ENCODE measurements at places on chromosomes 6 and 20. TPM values are rescaled to one million over a fixed set of nuclear protein-coding genes. Genes with fewer than 3 reads are reported as not detected.

DNA sequence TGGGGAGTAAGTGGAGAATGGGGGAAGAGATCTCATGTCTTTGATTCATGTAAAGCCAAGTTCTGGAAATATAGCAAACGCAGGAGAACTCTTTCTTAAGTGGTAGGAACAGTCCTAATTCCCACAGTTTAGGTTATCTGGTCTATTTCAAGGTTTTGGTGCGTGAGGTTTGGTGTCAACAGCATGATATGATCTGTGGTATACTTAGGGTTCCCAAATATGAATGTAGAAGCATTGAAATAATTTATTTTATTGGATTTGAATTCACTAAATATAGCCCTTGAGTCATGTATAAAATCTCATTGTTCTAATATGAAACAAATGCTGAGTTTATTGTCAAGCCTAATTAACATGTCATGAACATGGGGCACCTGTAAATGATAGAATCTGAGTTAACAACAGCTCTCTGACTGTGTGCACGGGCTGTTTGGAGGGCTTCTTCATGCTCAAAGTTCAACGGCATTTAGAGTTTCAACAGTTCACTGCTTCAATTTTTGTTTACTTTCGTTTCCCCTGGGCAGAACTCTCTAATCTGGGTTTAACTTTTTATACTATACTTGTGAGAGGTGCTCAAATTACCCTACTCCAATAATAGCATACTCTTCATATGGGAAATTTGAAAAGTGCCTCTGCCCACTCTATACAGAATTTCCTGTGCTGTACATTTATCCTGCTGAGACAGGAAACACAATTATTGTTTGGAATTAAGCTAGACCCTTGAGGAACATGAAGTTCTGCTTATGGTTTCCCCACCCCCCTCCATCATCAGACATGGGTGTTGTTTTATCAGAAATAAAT, 236.3 kb upstream of the ZNF217 start:
- peak; percentile 61 for DNase-seq

- no peak for DNase-seq
Observed at GRCh38 chr6:20461576-20461975, 59.9 kb downstream of the E2F3 start.

- DNase-seq, result peak; percentile 37
Observed at GRCh38 chr6:110823146-110823545, 7.9 kb upstream of the CDK19 start.

DNA sequence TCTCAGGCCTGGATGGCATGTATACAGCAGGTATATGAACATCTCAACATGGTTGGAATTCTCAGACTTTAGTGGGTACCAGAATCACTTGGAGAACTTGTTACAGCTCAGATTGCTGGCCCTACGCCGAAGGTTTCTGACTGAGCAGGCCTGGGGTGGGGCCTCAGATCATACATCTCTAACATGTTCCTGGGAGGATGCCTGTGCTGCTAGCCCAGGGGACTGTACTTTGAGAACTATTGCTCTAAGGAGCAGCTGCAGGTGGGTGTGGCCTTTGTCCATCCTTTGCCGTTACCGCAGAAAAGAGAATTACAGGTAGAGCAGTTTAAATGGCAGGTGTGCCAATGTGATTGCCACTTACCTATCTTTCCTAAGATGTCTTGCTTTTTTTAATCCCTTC, 310.5 kb upstream of the JAG1 start:
- no peak for DNase-seq

DNA sequence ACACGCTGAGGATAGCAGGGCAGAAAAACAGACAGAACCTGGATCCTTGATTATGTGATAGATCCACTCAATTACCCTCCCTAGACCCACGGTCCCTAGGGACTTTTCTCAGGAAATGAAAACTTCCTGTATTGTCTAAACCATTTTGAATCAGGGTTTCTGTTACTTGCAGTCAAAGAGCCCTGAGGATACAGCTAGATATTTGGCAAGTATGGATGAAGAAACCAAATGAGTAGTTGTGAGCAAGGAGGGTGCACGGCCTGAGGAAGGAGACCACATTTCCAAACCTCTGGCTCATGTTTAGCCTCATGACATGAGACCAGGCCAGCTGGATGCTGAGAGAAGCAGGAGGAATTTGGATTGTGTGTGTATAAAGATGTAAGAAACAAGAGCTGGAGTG, 91.6 kb downstream of the MRPL14 start:
- no peak for DNase-seq

- no peak for DNase-seq
Observed at GRCh38 chr6:52227495-52227894, 16.8 kb downstream of the IL17F start.

DNA sequence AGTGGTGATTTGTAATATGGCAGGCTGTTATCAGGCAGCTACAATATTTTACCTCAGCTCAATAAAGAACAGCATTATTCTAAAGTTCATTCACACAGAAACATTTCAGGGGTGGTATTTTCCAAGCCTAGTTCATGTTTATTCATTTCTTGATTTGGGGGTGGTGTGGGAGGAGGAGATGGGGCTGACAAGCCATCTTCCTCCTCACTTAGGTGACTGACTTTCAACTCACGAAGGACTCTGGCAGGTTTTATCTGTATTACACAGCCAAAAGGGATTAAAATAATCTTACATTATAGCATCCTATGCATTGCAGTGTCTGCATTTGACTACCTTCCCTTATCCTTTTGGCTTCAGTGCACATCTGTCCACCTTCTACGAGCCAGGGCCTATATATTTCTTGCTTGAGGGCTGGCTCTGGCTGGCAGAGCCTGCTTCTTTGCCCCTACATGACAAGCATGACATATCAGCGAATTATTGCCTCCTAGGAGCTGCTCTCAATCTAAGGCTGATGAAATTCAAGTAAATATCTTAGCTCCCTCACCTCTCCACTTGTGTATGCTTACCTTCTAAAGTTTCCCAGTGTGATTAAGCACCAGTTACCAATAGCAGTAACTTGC, 20.0 kb downstream of the KHDRBS2 start:
- DNase-seq, result no peak

- DNase-seq, result no peak
Observed at GRCh38 chr6:166436195-166437139, 53.7 kb upstream of the MPC1 start.

DNA sequence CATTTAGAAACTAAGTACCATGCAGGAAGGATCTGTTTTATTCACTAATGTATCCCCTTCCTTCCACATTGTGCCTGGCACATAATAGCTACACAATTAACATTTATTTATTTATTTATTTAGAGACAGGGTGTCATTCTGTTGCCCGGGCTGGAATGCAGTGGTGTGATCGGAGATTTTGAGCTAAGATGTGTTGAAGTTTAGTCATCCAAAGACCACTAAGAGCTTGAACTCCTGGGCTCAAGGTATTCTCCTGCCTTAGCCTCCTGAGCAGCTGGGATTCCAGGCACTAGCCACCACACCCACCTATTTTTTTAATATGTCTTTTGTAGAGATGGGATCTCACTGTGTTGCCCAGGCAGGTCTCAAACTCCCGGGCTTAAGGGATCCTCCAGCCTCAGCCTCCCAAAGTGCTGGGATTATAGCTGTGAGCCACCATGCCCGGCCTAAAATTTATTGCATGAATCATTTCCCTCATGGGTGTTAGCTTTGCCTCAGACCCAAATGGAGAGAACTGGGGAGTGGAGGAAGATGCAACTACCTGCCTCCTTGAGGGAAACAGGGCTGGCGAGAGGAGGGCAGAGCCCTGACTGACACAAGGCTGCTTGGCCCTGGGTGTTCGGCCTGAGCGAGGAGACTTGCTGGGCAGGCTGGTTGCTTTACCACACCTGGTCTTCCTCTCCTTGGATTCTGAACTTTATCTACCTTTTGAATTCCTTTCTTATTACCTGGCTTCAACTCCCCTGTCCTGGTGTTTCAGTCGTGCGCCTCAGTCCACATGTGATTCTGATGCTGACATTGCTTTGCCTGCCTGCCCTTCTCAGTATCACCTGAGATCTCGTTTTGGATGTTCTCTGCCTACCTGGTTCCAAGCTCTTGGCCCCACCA, 1.7 kb upstream of the DYNLT1 start:
- DNase-seq, result no peak

- DNase-seq, result no peak
Observed at GRCh38 chr20:46396052-46396740, 10.2 kb downstream of the ELMO2 start.

DNA sequence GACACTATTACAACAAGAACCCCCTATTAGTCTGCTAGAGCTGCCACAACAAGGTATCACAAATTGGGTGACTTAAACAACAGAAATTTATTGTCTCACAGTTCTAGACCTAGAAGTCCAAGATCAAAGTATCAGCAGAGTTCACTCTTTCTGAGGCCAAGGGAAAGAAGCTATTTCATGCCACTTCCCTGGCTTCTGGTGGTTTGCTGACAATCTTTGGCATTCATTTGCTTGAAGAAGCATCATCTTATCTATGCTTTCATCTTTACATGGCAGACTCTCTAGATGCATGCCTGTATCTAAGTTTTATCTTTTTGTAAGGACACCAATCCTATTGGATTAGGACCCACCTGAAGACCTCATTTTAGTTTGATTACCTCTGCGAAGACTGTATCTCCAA, 296.8 kb upstream of the MARCKS start:
- no peak for DNase-seq

DNA sequence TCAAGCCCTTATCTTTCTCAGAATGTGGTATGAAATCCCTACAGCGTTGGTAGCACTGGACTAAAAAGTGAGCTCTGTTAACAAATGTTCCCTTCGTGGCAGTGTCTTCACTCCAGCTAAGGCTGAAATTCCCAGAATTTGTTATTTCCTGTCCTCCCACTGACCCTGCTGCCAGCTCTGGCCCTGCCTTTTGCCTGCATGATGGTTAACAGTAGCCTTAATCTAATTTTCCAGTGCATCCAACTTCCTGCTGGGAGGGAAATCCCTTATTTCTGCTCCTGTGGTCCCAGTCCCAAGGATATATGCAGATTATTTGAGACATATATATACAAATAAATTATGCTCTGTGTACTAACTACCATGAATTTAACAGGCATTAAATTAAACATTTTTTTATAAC, 157.2 kb upstream of the CARMIL1 start:
- peak; percentile 73 for DNase-seq

- no peak for DNase-seq
Observed at GRCh38 chr6:99602520-99603420, 3.9 kb upstream of the PRDM13 start.

DNA sequence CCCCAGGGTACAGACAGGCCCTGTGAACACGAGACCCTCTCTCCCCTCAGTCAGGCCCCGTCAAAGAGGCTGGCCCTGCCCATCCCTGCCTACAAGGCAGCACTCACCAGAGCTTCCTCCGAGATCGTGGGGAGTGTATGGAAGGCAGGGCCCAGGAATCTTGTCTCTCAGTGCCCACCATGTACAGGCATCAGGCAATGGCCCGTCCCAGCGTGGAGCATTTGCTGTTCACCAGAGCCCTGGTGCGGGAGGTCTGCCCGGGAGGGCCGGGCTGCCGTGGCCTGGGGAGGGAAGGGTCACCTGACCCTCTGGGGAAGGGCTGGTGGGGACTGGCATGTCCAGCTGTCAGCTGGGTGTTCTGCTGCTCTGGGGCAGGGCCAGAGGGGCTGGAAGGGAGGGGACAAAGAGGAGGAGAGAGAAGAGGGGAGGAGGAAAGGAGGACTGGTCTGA, at the start of gene IP6K3:
Gene IP6K3, minus strand, starts transcription at position 255 of the 450 bp plus-strand sequence. CDS start 11,429 bp downstream, outside the sequence.
- peak; percentile 85 for DNase-seq

DNA sequence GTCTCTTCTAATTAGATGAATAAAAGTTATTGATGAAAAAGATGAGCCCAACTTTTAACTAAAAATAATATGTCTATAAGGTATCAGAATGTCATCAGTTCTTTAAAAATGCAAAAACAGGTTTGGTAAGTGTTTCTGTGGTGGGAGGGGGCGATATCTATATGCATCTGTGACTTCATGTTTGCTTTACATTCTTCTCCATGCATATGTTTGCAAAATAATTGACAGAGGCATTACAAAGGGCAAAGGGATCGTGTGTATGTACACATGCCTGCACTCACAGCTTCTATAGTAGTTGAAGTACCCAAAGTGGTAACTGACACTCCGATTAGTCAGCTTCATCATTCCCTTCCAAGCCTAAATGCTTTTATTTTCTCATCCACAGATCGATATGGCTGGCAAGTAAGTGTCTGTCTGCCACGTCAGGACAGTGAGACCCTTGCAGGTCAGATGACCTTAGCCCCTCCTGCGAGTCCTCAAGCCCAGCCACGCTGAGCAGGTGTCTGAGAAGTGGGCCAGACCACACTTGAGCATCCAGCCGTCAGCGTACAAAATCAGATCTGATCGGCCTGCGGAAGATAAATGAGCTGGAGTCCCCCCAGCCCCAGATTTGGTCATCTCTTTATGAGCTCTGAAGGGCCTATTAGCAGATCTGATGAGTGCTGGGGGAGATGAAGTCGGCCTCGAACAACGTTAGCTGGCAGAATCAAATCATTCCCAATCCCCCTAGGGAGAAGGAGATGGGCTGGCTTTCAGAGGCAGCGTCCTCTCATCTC, 369.1 kb downstream of the MAFB start:
- peak; percentile 80 for DNase-seq

GRCh38 chr6:139407718-139408222, 33.3 kb upstream of the CITED2 start:
- DNase-seq, result no peak

GRCh38 chr6:30443657-30444450, 45.5 kb upstream of the HLA-E start:
- DNase-seq, result no peak

GRCh38 chr6:111070105-111071005, 16.9 kb upstream of the SLC16A10 start:
- no peak for DNase-seq

DNA sequence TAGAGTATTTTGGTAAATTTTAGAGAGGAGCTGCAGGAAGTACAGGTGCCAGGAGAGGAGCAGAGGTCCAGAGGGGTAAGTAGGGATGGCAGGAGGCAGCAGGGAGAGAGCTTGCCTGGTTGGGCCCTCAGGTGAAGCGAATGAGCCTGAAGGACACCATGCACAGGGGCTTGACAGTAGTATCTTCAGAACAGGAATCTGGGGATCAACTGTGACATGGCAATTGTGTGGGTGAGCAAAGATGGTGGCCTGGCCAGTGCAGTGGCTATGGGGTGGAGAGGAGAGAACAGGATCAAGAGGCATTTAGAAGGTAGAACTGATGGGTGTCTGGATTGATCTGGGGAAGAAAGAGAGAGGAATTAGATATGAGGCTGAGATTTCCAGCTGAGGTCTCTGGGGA, 68.7 kb upstream of the RNF24 start:
- DNase-seq, result no peak

The SLC35F1 gene
- 1.9 TPM for total RNA-seq

The HLA-DQA2 gene
- 0.13 TPM for total RNA-seq

The BCAS4 gene
- 4.0 TPM for total RNA-seq

The THBD gene
- 5.1 TPM for total RNA-seq

The CCN2 gene
- total RNA-seq, result 16.0 TPM

The SMLR1 gene
- total RNA-seq, result not detected

The STMND1 gene
- total RNA-seq, result not detected

The CCN5 gene
- 0.18 TPM for total RNA-seq

The XKR7 gene
- total RNA-seq, result 0.04 TPM

The PRICKLE4 gene
- 2.6 TPM for total RNA-seq

The GLP1R gene
- under 0.01 TPM for total RNA-seq

The UTRN gene
- 110 TPM for total RNA-seq

The GTSF1L gene
- not detected for total RNA-seq

The LST1 gene
- total RNA-seq, result 9.0 TPM

The DLK2 gene
- 2.0 TPM for total RNA-seq

All from muscle of leg (tissue), 16 donors.